Smooth muscle cell of bladder (primary cell): ENCODE measurements at places on chromosomes 7 and 10. TPM values are rescaled to one million over a fixed set of nuclear protein-coding genes. Genes with fewer than 3 reads are reported as not detected.

MOGAT3 gene
- total RNA-seq, result not detected in 2 replicates

HOXA9 gene
- total RNA-seq, result 5.8 and 7.9 TPM in 2 replicates

TRIM50 gene
- total RNA-seq, result not detected in 2 replicates

NKX2-3 gene
- not detected in 2 replicates for total RNA-seq

FRAT2 gene
- 3.6 and 4.0 TPM in 2 replicates for total RNA-seq

ZNF467 gene
- 0.28 TPM in 2 replicates for total RNA-seq

CALCR gene
- not detected in 2 replicates for total RNA-seq

AGAP4 gene
- total RNA-seq, result 2.0 and 3.2 TPM in 2 replicates

RPEL1 gene
- total RNA-seq, result under 0.01 TPM in 1 of 2 replicates, not detected in the other
